ENCODE measurements at places on chromosomes 7 and 10.

- DNase-seq, result no peak
These were observed 101.2 kb downstream of the PARD3 start for GRCh38 chr10:34713875-34714274.

DNA sequence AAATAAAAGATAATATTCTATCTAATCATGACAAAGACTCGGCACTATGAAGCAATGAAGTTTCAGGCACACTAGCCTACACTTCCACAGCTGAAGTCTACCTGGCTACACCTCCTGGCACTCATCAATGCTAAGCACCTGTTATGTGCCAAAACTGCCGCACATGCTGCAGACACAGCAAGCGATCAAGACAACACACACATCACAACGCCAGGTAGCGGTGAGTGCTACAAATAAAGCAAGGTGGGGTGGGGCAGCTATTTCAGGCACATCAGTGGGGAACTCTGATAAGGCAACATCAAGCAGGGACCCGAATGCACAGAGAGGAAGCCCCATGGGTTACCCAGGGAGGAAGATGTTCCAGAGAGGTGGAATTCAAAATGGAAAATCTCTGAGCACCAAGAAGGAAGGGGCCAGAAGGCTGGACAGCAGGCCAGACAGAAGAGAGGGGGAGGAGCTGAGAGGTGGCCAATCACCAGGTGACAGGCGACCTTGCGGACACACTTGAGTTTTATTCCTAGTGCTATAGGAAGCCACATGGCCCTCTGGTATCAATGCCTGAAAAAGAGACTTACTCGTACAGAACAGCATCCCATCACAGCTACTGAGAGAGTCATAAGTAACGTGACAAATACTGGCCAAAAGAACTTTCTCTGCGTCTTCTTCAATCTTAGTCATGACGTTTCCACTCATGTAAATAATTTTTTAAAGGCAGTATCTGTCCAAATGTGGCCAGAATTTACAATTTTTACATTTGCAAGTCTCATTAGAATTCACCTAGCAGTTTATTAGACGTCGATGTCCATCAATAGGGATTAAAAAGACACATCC is 8.0 kb downstream of the PSAP start:
- DNase-seq, result no peak

GRCh38 chr7:17986851-17987250 is 40.8 kb downstream of the PRPS1L1 start:
- DNase-seq, result no peak

DNA sequence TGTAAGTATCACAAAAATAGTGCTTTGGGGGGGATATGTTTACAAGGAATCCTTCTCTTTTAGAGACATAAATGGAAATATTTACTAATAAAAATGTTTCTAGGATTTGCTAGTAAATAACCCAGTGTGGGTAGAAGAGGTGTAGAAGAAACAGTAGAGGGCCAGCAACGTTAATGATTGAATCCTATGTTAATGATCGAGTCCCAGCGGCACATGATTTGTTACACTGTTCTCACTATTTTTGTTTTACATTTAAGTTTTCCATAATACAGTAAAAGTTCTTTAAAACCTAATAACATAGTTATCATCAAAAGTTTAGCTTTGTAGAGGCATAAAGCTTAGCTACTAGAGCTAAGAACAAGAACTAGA is 66.0 kb downstream of the UBE2H start:
- DNase-seq, result no peak

GRCh38 chr7:151126491-151127137 is 40.3 kb downstream of the AGAP3 start:
- DNase-seq, result no peak

DNA sequence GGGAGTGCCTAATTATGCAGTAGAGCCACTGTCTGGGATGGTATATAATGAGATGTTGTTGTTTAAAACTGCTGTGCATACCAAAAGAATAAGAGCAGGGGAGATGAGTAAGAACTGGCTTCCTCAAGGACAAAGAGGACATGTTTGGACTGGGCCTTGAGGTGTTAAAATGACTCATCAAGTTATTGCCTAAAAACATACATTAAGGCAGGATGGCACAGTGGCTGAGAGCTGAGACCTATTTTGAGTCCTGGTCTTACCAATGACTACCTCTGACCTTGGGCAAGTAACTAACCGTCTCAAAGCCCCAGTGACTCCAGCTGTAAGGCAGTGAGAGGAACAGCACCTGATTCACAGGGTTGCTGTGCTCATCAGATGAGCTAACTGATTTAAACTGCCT is 71.1 kb downstream of the CFAP58 start:
- no peak for DNase-seq

DNA sequence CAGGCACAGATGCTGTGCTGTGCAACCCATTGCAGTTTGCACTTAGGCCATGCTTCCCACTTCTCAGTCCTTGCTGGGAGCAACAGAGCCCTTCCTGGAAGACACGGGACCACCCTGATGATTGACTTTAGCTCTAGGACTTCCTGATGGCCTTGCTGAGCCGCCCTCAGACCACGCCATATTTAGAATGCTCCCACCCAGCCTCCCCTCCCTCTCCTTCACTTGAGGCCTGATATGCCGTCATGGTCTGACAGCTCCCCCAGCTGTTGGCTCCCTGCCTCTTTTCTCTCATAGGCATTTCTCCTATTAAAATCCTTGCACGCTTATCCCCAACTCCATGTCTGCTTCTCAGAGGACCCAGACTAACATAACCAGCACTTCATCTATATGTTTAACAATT is 29.4 kb upstream of the GATAD1 start:
- no peak for DNase-seq

DNA sequence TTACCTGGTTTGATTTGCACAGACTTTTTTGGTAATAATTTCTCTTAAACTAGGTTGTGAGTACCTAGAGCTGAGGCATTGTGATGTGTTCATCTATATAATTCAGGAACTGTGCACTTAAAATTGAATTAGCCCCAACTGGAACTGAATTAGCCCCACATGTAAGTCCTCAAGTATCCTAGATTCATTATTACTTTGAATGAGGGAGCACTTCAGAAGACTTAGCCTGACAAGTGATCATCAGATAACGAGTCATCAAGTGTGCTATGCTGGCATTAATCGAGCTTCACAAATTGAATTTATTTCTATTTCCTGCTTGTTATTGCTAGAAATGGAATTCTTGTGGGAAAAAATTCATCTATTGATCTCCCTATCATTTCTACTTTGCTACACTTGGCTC is 323.4 kb upstream of the SEMA3D start:
- DNase-seq, result no peak

DNA sequence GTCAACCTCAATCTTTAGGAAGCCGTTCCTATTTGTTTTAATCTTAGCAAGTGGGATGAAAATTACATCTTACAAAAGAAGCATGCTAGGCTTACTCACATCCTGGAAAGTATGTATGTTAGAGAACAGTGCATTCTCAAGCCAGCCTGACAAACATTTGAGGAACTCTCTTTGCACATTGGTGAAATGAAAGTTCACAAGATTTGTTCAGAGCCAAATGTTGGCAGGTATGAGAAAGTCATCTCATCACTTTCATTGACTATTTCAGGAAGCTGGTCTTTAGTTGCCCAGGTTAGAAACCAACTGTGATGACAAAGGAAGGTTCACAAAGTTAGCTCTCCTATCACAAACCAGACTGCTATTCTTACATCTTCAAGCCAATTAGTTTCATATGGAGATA is 57.1 kb downstream of the ABCB1 start:
- DNase-seq, result no peak

GRCh38 chr7:96578606-96579005 is 131.0 kb downstream of the SEM1 start:
- DNase-seq, result no peak

DNA sequence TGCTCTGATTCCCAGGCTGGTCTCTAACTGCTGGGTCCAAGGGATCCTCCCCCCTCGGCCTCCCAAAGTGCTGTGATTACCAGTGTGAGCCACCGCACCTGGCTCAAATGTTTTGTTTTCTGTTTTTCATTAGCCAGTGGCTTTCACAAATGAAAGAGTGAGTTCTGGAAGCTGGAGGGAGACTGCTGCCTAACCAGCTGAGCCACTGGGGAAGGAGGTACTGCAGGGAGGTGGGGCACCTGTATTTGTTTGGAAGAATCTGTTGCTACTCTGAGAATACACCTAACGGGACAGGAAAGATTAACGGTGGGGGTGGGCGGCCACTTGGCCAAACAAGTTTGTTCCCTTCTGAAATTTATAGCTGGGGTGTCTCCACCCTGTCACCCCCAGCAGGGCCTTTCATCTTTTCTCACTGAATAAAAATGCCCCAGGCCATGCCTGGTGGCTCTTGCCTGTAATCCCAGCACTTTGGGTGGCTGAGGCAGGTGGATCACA is 4.7 kb downstream of the STOX1 start:
- DNase-seq, result no peak

DNA sequence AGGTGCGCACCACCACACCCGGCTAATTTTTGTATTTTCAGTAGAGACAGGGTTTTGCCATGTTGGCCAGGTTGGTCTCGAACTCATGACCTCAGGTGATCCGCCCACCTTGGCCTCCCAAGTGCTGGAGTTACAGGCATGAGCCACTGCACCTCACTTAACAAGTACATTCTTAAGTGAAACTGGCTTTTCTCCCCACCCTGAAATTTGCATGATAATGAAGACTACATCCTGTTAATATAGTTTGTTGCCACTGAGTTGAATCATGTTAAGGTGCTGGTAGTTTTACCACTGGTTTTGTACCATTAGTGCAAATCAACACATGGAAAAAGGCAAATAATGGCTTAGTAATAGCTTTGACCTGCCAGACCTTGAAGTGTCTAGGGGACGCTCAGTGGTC is 62.2 kb downstream of the MPLKIP start:
- no peak for DNase-seq

- no peak for DNase-seq
These were observed 44.9 kb downstream of the TMEM178B start for GRCh38 chr7:141118767-141119166.

DNA sequence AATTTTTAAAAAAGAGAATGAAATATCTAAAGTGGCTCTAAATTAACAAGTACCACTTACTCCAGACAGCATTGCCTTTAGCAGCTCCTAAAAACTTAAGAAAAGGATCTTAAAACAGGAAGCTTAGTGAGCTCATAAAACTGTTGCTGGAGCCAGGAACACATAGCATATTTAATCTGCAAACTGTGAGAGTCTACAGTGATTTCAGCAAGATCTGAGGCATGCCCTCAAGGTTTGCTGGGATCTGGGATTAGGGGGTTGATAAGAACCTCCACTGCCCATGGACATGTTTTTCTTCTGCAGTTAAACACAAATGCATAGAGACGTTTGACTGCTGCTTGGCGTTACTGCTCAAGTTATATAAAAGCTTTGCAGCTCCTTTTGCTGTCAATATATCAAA is 3.8 kb downstream of the GLI3 start:
- DNase-seq, result no peak

GRCh38 chr7:73773700-73774517 is 3.8 kb upstream of the CLDN3 start:
- DNase-seq, result no peak

GRCh38 chr10:119199231-119199992 is 8.0 kb upstream of the GRK5 start:
- DNase-seq, result no peak

GRCh38 chr10:102599565-102600327 is 44.5 kb upstream of the TRIM8 start:
- DNase-seq, result no peak

GRCh38 chr7:41391818-41392217 is 311.1 kb downstream of the INHBA start:
- no peak for DNase-seq

GRCh38 chr10:101781984-101782810 is 1.0 kb downstream of the NPM3 start:
- DNase-seq, result no peak

DNA sequence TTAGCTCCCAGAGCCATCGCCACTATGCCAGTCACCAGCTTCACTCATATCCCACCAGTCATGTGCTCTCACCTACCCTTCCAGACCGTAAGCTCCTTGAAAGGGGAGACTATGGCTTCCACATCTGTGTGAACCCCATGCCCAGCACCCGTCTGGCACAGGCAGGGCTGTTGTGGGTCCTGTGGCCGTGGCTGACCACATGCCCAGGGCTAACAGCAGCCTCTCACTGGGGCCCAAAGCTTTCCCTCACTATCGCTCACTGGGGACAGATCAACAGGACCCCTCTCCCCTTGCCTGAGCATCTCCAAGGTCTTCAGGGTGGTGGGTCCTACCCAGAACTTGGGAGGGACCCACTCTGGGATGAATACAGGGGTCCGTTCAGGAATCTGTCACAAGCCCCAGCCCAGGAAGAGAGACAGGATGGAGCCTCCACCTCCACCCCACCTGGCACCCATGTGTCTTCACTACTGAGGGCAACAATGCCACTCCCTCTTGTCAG is 303.9 kb downstream of the GRID1 start:
- no peak for DNase-seq

GRCh38 chr7:137967143-137968018 is 34.5 kb downstream of the CREB3L2 start:
- DNase-seq, result no peak

DNA sequence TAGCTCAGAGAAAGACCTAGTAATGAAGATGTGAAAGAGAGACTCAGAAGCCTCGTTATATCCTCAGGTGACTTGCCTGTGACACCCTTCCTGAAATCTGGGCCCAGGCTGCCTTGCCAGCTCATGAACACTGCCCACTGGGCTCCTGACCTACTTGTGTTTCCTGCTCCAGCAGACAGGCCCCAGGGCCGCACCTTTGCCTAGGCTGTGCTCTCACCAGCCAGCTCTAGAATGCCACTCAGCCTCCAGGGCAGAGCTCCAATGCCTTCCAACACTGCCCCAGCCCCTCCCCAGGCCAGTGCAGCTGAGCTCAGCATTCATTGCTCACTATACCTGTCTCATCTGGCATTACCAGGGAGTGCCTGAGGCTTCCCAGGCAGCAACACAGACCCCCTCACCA is 94.3 kb downstream of the DLG5 start:
- no peak for DNase-seq

GRCh38 chr7:117183729-117184128 is 139.1 kb downstream of the WNT2 start:
- no peak for DNase-seq

- DNase-seq, result no peak
These were observed 68.0 kb upstream of the ZNF438 start for GRCh38 chr10:31099664-31100063.

DNA sequence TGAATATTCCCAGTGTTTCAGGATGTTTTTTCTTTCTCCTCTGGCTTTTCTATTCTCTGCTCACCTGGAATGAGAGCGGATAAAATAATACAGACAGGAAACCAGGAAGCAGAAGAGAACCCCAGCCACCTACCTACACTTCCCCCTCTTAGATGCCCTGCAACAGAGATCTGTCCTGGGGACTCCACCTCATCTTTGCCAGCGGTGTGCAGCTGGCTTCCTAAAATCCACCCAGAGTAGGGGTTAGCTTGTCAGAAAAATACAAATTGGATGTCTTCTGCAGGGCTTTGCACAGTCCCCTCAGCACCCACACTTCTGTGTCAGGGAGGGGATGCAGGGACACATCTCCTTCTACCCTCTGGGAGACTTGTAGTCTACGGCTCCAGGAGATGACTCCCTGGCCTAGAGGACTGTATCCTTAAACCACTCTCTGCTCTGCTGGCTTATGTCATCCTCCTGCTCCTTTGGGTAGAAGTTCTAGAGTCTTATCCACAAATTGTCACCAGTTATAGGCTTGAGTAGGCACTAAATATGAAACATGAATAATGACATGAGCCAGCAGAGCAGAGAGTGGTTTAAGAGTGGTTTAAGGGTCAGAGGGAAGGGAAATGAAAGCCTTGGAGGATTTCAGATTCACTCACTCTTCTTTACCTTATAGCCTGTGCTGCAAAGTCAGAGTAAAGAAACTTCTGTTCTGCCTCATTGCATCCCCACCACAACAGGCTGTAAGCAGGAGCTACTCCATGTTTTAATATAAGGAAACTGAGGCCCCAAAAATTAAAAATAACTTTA is 749.4 kb downstream of the AUTS2 start:
- DNase-seq, result no peak

- no peak for DNase-seq
These were observed 506.9 kb downstream of the SUGCT start for GRCh38 chr7:40641701-40642100.
